ENCODE measurements at places on chromosomes 6 and 20.

DNA sequence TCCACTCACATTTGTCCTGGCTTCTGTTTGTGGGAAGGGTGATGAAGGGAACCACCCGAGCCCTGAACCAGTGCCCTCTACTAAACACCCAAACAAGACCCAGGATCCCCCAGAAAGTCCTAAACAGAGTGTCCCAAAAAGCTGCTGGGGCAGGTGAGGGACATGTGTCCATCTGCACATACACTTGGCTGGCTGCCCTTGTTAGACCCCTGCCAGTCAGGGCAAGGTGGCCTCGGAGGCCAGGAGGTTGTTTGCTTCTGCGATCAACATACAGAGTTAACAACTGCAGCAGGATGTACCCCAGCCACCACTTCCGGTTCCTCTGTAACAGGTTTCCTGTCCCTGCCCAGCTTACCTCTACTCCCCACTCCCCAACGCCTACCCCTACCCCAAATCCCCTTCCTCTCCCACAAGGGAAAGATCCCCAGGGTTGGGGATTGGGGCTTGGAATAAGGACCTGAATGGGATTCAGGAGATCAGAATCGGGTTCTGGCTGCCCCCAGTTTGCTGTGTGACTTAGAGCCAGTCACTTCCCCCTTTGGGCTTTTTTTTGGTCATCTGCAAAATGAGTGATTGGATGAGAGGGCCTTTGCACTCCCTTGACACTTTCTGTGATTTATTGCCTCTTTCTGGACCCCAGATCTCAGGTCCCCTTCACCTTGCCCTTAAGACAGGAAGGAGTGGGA lies 13.9 kb downstream of the DEF6 start:
- DNase-seq, result no peak

DNA sequence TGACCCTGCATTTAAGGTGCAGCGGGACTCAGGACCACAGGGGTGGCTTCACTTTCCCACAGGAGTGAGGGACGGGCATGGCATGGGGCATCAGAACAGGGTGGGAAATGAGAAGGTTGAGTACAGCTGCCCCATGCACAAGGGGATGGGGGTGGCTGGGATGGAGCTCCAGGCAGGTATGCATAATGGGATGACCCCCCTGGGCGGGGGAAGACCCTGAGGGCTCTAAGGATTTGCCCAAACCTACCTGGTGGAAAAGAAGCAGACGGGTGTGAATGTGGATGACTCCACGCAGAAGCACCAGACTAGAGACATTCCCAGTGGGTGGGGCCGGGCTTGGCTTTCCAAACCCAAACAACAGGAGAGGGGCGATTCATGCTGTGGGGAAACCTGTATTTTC lies 200.3 kb downstream of the SYNDIG1 start:
- DNase-seq, result no peak

- DNase-seq, result no peak
Observed at GRCh38 chr6:64732888-64733287, 974.1 kb downstream of the EYS start.

- DNase-seq, result peak; percentile 59
Observed at GRCh38 chr6:3751730-3752530, 417 bp upstream of the PXDC1 start.

GRCh38 chr20:10131732-10132345 lies 86.8 kb upstream of the SNAP25 start:
- DNase-seq, result peak; percentile 55

GRCh38 chr6:148650941-148651505 lies 95.8 kb upstream of the UST start:
- DNase-seq, result no peak

DNA sequence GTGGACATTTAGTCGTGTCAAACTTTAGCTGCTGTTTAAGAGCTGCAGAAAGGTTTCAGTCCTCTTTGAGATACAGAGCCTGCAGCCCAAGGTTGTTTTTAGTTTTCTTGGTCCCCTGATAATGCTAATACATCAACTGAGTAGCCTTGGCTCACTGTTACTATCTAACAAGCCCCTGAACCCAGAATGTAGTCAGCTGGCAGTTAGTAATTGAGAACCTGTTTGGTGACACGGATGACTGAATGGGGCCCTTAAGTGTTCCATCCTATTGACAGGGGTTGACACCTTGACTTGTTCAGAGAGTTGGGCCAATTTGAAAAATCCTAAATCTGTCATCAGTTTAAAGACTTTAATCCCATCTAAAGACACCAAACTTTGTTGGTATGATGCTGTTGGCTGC lies 2.8 kb downstream of the RTN4IP1 start:
- no peak for DNase-seq

- no peak for DNase-seq
Observed at GRCh38 chr20:10856237-10857015, 182.6 kb upstream of the JAG1 start.

DNA sequence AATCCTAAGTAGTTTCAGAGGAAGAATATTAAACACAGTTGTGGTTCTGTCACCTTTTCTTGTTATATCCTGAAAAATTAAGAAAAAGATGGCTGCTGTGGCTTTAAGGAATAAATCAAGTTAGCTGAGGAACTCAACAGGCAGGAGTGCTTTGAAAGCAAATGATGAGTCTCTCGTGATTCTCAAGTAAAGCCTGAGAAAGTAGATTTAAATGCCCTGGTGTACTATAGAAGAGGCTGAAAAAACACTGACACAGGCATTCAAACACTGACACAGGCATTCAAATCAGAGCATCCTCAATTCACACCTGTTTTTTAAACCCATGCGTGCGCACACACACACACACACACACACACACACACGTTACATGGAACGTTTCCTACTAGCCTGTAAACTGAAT lies 218.6 kb downstream of the OGFRL1 start:
- DNase-seq, result no peak

DNA sequence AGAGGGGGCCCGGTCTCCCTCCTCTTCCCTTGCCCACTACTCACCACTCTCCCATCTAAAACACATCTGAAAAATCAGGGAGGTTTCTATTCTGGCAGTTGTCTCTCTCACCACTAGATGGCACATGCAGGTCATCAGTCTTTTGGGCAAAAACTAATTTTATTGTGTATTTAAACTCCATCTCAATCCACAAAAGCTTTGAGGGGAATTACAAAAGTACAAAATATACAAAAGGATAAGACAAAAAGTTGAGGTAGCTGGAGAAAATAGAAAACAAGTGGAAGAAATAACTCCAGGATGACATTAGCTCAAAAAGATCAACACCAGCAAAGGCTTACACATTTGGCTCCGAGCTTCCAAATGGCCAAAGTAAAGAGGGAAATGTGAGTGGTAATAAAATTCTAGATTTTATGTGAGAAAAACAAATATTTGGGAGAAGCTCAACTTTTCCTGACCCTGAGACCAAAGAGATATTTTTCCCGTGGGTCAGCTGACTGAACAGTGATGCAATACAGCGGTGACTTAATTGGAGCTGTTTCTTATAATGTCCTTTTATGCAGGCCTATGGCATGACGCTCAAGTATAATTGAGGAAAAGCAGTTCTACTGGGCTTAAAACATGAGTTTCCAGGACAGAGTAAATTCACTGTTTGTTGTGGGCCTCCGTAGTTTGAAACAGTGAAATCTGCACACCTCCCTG lies 79.8 kb upstream of the CHD6 start:
- peak; percentile 25 for DNase-seq

- no peak for DNase-seq
Observed at GRCh38 chr6:76221525-76221924, 149.1 kb upstream of the IMPG1 start.

DNA sequence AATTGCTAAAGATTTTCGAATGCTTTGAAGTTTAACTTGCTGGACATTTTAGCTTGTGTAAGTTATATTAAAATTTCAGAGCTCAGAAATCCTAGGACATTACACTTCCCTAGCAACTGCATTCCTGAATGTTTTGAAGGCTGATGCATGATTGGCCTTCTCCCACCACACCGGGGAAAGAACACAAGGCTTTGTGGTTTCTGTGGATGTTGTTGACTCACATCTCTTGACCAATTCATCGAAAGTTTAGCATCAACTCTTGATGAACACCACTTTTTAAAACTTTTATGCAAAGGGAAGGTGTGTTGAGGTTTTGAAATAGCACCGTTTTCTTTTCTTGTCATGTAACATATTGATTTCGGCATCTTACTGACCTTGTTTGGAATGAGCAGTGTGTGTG lies 81.1 kb downstream of the RIMS1 start:
- no peak for DNase-seq

GRCh38 chr20:22779878-22780277 lies 195.5 kb upstream of the FOXA2 start:
- no peak for DNase-seq

DNA sequence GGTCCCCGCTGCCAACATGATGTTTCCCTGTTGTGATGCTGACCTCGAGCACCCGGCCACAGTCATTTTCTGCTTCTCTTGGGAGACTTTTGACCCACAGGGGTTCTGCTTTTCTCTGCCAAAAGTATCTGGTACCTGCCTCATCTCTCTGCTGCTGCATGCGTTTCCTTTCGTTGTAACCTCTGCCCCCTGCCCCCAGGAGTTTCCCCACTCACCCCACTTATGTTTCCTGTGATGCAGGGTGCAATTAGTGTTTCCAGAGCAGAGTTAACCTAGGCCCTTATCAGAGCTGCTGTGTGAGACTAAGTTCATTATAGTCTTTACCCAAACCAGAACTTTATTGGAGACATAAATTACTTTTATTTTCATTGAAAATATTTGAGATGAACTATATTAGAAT lies 65.2 kb upstream of the EDN3 start:
- no peak for DNase-seq

DNA sequence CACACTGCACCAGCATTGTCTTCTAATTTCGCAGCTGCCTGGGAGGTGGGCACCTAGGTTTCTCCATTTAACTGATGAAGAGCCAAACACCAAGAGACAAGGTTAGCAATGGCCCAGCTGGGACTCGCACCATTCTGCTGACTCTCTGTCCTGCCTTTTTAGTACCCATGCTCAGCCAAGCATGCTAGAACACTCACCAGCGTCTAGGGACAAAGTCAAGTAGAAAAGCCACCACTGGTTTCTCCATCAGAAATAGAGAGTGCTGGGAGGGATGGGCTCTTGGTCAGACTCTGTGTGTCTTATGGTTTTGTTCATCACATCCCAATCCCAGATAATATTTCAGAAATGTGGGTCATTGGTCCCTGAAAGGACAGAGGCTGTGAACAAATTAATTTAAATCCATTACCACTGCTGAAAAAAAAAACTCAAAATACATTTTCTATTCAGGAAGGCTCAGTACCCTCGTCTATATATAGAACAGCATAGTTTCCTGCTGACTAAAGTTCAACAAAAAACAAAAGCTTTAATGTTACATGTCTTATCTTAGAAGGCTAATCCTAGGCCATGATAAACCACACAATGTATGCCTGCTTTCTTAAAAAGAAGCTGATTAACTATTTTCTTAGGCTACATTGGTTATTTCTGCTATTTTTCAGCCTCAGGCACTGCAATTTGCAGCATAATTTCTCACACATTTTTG lies 111.0 kb downstream of the TBC1D7 start:
- no peak for DNase-seq

- DNase-seq, result no peak
Observed at GRCh38 chr20:40978761-40979160, 49.9 kb upstream of the TOP1 start.

- no peak for DNase-seq
Observed at GRCh38 chr20:17345321-17345720, 118.5 kb downstream of the PCSK2 start.

- peak; percentile 36 for DNase-seq
Observed at GRCh38 chr6:29647927-29648642, 8.8 kb upstream of the MOG start.

GRCh38 chr6:121436274-121436857 lies 920 bp downstream of the GJA1 start:
- no peak for DNase-seq

DNA sequence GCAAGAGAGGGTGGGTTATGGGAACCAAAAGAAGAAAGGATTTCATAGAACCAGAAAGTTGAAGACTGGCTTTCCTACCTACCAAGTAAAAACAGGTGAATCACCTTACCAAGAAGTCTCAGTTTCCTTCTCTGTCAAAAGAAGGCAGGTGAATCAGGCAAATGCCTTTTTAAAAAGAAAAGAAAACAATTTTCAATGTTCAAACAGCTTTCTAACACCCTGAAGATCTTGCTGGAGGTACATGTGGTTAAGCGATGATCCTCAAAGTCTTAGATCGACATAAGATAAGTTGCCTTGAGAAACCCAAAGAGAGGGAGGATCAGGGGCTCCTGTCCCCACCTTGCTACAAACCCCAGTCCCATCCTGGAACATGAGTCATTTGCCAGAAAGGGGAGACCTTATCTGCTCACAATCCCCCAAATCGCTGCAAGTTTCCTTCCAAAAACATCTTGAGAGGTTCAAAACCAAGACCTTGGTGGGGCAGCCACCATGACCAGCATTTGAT lies 71.6 kb downstream of the NFATC2 start:
- no peak for DNase-seq

DNA sequence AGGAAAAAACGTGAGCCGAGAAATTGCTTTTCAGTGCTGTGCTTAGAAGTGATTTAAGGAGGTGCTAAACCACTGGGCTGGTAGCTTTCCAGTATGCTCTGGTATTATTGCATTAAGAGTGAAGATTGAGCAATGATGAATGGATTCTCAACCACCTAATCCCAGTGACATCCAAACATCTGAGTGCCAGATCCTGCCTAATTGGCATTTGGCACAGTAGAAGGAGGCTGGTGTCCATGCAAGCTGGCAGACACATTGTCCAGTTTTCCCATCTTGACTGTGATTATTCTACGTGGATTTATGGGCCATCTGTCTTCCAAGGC lies 398.0 kb upstream of the PLCB4 start:
- no peak for DNase-seq

GRCh38 chr20:10178727-10179313 lies 39.8 kb upstream of the SNAP25 start:
- DNase-seq, result no peak

DNA sequence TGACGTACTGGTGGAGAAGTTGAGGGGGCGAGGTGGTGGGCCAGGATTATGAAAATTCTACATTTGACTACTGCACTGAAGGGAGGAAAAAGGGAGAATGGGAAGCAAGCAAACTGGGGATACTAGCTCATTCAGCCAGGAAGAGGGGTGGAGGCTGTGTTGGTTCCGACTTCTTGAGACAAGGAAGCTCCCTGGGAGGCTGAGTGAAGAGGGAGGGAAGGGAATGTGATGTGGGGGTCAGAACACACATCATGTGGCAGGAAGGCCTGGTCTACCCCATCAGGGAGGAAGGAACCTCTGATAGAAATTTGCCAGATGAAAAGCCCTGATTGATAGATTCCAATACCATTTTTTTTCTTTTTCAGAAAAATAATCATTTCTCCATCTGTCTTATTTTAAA lies 28.8 kb upstream of the MCHR2 start:
- no peak for DNase-seq

DNA sequence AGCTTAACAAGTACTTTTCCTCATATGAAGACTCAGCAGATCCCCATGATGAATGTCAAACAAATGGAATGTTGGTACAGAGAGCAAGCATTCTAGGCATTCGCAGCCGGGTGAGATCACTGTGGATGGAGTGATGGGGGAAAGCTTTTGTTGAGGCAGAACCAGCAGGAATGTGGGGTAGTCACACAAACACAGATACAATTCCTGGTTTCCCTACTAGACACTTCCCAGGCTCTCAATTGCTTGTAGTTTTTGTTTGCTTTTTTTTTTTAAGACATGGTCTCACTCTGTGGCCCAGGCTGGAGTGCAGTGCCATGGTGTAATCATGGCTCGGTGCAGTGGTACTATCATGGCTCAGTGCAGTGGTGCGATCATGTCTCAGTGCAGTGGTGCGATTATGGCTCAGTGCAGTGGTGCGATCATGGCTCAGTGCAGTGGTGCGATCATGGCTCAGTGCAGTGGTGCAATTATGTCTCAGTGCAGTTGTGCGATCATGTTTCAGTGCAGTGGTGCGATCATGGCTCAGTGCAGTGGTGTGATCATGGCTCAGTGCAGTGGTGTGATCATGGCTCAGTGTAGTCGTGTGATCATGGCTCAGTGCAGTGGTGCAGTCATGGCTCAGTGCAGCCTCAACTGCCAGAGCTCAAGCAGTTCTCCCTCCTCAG lies 15.4 kb upstream of the IER3 start:
- no peak for DNase-seq
